ENCODE measurements at places on chromosomes 1 and 21.

DNA sequence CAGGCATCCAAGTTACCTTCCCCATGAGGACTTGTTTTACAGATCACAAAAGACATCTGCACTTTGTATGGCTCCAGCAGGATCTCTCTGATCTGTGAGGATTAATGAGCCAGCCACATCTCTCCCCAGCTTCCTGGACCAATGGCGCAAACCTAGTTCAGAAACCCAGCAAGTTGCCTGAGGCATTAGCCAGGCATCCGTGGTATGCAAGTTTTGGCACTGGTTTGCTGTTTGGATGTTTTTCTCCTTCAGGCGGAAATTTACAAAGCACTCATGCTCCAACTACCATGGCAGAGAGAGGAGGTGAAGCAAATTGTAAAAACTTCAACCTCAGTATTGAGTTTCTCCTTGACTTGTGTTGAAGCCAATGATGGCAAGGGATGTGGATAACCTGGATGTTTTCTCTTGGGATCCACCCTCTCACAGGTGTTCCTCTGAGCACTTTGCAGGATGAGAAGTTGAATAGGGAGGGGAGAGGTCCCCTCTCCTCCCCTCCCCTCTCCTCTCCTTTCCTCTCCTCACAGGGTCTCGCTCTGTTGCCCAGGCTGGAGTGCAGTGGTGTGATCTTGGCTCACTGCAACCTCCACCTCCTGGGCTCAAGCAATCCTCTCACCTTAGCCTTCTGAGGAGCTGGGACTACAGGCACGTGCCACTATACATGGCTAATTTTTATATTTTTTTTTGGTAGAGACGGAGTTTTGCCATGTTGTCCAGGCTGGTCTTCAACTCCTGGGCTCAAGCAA, 25.6 kb upstream of the ENO1 start:
- no peak for DNase-seq

GRCh38 chr1:97849345-97850340, 71.2 kb downstream of the DPYD start:
- DNase-seq: no peak

- no peak for DNase-seq
These were observed at the start of gene ELF3 for GRCh38 chr1:202010180-202011015. Gene ELF3 (plus strand): TSS chr1:202010587. CDS start chr1:202011137, 550 bp downstream.

DNA sequence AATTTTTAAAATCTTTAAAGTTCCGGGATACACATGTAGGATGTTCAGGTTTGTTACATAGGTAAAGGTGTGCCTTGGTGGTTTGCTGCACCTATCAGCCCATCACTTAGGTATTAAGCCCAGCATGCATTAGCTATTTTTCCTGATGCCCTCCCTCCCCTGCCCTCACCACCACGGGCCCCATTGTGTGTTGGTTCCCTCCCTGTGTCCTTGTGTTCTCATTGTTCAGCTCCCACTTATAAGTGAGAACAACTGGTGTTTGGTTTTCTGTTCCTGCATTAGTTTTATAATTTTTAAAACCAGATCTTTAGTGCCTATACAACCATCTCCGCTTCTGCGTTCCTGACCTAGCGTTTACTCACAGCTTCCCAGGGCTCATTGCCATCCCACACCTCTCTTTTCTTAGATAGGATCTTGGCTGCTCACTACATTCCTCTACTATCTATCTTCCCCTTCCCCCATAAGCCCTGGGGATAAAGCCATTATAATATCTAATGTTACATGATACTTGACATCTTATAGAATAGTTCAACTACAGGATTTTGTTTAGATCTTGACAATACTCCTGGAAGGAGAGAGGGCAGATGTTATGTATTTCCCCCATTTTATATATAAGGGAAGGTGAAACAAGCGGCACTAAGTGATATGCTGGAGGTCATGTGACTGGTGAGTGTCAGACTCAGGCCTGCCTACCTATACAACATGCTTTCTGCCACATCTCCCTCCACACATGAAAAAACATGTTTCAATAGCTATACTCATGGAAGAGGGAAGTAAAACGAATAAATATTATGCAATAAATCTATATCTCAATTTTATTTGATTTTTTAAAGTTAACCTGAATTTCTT, 52.3 kb upstream of the DNAJC6 start:
- DNase-seq: no peak

GRCh38 chr21:45629046-45629981, 14.2 kb upstream of the PCBP3 start:
- no peak for DNase-seq
